ENCODE measurements at places on chromosomes 3 and 15.
A peak's percentile ranks its signal among the peaks of the same experiment; 100 is the strongest.

DNA sequence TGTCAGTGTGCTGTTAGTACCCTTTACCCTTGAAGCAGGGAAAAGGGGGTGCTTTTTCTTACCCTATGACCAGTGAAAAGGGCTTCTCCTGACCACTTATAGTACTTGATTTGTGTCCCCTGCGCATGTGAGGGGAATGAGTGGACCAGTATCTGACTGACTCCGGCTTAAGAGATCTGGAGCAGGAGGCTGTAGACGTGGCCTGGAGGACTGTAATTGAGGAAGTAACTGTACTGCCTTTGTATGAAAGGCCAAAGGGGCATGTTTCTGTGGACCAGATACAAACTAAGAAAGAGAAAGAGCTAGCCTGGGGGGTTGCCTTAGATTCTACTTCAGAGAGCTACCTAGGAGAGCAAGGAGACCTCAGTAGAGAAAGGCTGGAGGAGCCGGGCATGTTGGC is 89.9 kb upstream of the TBL1XR1 start:
- no peak for DNase-seq

GRCh38 chr3:104066658-104067057 is 1300.1 kb upstream of the ALCAM start:
- DNase-seq, result no peak

DNA sequence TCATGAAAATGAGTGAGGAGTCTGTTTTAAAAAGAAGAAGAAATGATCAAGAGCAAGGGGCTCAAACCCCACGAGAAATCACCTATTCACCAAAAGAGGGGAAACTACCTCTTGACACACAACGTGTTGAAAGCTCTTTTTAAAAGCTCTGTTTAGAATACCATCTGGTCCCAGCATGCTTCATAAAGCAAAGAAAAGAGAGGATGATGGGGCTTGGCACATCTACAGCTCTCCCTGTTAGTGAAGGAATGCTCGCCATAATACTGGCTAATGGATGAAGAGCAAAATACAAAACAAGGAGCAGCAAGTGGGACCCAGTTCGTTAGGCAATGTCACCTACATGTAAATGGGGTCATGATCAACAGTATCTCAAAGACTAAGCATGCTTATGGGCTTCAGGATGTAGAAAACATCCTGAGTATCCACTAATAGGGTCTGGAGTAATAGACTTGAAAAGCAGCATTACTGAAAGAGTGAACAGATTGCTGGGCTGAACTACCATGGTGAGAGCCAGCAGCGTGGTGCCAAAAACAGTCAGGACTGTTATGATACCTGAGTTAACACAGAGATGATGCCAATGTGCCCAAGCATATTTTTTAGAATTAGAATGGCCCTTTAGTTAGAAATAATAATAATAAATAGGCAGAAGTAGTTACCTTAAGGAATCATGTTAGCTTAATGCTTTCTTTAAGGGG is 159.7 kb upstream of the POU1F1 start:
- DNase-seq, result no peak

DNA sequence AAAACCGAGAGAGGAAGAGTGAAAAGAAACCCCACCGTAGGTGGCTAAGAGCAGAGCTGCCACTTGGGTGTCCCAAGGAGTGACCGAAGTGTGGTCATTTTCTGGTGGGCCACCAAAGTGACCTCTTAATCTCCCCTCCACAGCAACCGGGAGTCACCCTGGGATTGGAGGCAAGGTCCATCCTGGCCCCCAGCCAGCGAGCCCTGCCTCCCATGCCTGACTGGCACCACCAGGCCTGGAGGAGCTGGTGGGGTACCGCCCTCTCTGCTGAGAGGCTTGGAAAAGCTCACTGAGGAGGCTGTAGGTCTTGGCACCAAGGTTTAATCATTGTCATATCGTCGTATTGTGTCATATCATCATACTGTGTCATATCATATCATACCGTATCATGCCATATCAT is 74.0 kb upstream of the TRPM1 start:
- no peak for DNase-seq

DNA sequence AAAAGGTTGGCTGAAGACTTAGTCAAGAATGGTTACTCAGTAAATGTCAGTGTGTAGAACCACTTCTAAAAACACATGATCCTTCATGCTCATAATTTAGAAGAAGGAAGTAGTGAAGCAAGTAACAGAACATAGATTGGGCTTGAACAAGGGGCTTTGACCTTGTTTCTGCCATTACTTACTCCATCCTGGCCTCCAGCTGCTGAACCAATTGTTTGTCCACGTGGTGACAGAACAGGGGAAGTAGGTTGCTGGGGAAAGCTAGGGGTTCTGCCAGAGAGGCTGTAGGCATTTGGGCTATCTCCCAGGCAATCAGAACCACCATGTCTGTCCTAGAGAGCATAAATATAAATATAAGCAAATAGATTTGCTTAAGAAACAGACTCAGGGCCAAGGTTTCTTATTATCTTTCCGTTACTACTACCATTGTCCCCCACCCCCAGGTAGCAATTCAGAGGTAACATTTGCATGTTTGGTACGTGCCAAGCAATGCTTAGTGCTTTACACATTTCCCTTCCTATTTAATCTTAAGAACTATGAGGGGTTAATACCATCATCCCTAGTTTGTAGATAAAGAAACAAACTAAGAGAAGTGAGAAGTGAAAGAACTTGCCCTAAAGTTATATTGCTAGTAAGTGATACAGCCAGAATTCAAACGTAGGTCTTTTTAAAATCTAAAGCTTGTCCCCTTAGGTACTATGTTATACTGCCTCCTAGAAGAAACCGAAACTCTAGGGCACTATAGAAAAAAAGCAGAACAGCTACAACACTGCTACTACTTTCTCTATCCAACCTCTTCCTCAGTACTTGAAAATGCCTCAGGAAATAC is 3.0 kb upstream of the SPG11 start:
- DNase-seq, result no peak

- DNase-seq, result peak; percentile 27
Observed at GRCh38 chr3:37741644-37742043, 120.0 kb upstream of the CTDSPL start.

DNA sequence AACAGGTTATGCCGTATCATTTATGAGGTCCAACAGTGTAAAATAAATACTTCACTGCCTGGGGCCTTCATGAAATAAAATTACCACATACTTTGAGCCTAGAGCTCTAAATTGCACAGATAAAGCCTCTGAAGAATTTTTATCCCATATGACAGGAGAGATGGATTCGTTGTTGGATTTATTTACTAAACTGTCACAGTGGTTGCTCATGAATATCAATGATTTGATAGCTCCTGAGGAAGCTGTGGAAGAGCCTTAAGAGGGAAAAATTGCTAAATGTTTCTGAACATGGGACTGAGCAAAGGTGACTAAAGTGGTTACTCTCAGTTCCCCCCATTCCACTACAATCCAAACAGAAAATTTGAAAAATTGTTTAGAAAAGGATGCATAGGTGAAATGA is 558.9 kb upstream of the IL12A start:
- DNase-seq, result no peak

DNA sequence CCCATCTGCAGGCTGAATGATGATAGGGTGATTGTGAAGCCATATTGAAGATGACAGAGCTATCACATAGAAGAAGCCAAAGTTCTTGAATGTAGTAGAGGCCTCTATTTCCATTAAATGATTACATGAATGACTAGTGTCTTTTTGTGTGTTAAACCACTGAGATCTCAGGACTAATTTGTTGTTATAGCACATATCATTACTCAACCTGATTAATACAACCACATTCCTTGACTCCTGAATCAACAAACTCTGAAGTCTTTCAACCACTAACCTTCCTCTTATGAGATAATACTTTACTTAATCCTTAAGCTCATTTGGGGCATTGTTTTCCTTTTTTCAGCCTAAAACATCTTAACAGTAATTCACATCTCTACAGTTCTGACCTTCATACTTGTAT is 564.5 kb upstream of the ADAMTS9 start:
- no peak for DNase-seq

- no peak for DNase-seq
Observed at GRCh38 chr3:128906031-128906803, 26.8 kb downstream of the ACAD9 start.

- DNase-seq, result no peak
Observed at GRCh38 chr3:25527336-25527735, 99.3 kb downstream of the RARB start.

DNA sequence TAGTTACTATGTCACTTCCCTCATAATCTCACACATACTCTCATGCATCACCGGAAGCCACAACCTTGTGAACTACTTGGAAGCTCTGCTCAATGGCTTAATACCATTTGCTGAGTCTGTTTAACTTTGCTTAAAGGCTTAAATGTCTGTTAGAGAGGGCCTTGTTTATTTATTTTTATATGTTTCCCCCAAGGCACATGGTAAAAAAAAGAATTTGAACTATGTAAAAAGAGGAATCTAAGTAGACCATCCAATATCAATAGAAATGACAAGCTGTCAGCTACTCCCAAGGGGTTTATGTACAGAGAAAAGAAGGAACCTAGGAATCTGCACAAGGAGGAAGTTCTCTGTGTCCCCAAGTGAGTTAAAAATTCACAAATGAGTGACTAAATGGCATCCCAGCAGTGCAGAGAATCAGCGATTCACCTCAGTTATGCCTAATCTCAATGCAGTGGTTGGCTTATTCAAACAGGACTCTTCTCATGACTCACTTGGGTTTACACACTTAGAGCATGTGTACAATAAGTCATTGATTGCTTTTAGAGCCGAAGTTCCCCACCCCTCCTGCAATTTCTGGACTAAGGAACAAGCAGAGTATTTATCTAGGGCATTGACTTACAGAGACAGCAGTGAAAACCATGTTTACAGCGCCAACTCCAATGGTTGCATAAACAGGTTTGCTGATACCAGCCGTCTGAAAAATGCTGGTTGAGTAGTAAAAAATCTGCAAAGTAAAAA is 24.4 kb downstream of the SLC2A2 start:
- no peak for DNase-seq
